Activated CD4-positive, alpha-beta T cell treated with anti-CD3 and anti-CD28 coated beads for 1 hour (primary cell): ENCODE measurements at places on chromosomes 12 and 14.

DNA sequence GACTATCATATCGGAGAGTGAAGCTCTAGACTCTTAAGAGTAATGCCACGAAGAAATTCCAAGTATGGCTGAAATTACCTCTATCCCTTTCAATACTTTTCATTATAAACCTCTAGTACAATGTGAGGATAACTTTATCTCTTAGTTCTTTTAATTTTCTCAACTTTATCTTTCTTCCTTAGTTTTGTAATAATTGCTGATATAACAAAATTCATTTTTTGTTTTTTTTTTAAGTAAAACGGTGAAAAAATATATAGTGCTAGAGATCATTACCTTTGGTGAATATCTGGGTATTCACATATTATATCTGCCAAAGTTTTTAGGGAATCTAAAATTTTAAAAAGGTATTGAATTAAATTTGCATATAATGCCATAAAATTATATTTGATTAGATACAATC lies 19.5 kb upstream of the DNAAF2 start:
- DNase-seq, result no peak

DNA sequence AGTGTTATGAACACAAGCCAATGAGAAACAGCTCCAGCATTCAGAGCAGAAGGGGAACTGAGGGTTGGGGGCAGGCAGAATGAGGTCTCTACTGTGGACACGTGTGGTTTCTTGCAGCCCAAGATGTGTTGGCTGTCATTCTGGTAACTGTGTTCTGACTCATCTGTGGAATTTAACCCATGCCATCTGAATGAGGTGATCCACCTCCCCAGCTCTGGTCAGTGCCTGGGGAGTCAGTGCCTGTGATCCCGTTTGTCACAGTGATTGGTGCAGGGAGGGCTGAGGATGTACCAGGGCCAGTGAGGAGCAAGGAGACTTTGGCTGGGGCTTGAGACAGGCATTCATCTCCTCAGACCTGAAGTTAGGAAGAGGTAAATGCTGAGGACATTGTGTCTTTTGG lies 216.8 kb downstream of the MSRB3 start:
- no peak for DNase-seq

DNA sequence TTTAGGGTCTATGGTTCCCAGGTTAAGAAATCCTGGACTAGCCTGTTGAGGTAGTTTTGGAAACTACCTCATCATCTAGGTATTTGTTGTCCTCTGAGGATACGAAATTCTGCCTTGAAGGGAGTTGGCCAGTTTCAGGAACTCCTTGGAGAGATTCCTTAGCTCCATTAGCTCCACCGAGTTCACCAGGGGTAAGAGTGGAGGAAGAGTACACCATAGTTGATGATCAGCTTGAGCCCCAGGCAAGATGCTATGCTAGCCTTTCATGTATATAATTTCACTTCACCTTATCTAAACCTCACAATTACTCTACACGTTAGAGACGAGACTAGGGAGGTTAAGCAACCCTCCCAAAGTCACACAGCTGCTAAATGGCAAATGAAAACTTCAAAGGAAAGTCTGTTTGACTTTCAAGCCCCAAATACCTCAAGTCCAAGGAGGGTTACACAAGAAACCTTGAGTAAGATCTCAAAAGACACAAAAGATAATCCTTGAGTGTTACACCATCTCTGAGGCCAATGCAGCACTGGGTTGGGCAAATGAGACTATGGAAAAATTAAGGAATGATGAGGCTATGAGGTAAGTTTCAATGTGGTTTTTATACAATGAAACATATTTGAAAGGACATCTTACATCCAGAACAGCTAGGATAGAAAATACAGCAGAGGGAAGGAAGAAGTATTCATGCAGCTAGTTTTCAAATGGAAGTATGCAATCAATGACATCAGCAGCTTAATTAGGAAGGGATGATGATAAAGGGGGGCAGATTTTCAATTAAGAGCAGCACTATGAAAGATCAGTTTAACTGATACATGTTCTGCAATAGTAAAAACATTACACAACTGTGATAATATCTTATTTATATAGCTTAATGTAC lies 97.2 kb upstream of the KRAS start:
- DNase-seq, result no peak

DNA sequence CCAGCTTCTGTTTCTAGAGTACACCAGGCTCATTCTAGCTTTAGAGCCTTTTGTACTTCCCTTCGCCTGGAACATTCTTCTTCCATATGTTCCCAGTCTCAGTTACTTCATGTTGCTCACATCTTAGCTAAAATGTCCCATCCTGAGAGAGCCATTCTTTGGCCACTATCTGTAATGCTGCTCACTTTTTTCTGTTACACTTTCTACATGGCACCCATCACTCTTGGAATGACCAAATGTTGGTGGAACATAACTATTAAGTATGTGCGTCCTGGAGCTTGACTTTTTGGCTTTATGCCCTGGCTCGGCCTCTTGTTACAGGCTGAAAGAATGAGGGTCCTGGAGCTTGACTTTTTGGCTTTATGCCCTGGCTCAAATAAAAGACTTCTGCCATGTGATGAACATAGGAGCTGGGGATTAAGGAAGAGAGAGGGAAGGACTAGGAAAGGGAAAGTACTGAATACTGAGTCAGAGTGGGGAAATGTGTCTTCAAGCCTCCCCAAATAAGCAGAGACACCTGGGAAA lies 442.9 kb upstream of the ATP2B1 start:
- DNase-seq, result no peak

- no peak for DNase-seq
These were observed 24.0 kb upstream of the SLC17A8 start for GRCh38 chr12:100332852-100333251.

GRCh38 chr12:120353556-120354317 lies 15.2 kb downstream of the MSI1 start:
- no peak for DNase-seq

DNA sequence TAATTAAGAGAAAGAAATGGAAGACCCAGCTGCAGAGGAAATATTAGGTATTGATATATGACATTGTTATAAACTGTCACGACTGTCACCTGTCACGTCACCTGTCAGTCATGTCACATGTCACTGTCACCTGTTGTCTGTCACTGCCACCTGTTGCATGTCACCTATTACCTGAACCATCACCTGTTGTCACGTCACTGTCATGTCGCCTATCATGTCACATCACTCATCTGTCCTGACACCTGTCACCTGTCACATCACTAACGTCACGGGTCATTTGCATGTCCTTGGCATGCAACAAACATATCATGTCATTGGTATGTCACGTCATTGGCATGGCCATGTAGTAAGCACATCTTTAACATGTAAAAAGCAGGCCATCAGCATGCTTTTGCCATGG lies 26.6 kb upstream of the TESC start:
- no peak for DNase-seq

DNA sequence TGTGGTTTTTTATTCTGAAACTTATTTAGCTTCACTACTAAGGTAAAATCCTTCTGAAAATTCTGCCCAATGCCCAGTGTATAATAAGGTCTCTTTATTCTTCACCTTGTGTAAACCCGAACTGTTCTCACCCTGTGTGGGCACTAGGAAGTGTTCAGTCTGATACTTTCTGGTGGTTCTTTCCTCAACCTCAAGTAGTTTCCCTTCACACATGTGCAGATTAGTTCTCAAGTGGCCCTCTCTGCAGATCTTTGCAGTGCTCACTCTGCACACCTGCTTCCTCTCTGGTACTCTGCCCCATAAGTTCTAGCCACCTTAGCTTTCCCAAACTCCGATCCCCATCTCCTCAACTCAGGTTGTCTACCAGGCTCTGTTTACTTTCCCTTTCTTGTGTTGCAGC lies 61.6 kb downstream of the RAD51B start:
- DNase-seq, result no peak

- DNase-seq, result no peak
These were observed 19.9 kb upstream of the BDKRB2 start for GRCh38 chr14:96184737-96185136.

- DNase-seq, result no peak
These were observed 48.9 kb upstream of the DLK1 start for GRCh38 chr14:100677554-100678468.

DNA sequence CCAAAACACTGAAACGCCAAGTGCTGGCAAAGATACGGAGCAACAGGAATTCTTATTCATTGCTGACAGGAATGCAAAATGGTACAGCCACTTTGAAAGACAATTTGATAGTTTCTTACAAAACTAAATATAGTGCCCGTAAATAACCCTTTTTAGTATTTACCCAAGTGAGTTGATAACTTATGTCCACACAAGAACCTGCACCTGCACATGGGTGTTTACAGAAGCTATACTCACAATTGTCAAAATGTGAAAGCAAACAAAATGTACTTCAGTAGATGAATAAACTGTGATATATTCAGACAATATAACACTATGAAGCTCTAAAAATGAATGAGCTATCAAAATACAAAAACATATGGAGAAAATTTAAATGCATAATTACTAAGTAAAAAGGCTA lies 86.6 kb downstream of the ATXN7L3B start:
- no peak for DNase-seq

- DNase-seq, result peak; percentile 40
These were observed 535 bp downstream of the BIN2 start for GRCh38 chr12:51323317-51323960.

DNA sequence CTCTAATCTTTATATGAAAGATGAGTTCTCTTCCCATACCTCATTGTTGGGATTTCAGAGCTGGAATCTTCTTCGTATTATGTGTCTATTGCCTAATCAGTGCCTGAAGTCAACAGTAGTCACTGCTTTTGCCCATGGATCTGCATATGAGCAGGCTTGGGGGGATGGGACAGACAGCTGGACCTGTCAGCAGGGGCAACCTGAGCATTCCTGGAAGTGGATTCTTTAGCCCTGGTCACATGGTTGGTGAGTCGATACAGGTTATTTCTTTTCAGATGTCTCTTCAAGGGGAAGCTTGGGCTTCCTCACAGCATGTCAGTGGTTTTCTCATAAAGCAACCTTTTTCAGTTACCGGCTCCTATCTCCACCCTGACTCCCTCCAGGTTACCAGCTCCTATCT lies 97.3 kb upstream of the RBM19 start:
- DNase-seq, result no peak

DNA sequence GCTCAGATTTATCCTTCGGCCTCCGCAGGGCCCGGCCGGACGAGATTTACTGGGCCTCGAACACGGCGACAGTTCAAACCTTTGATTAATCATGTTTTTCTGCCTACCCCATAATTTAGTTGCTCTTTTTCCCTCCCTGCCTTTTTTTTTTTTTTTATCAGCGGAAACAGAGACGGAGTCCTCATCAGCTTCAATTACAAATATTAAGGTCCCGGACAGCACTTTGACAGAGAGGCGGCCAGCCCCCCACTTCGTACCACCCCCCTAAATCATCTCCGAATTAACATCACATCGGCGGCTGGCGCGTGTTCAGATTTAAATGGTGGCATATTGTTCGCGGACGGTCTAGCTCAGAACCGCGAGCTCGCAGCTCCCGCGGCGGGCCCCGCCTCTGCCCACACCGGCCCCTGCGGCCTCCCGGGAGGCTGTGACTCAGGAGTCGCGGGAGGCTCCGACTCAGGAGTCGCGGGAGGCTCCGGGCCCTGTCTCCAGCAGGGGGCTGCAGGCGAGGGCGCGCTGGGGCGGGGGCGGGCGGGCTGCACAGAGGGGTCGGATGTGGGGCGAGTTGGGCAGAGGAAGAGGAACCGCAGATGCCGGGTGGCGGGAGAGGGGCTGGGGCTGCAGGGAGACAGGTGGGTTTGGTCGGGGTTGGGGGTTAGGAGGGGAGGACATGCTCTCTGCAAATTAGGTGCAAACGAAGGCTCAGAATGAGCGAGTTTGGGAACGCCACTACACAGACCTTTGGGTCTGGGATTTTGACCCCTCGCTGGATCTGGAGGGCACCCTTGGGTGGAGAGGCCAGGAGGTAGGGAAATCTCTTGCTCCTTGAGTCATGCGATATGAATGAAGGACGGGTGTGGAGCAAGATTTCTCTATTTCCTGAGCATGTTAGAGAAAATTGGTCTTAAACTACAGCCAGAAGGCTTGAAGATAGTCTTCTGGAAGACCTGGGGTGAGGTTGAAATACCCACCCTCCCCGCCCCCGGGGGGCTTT lies 19.6 kb upstream of the ATP5MC2 start:
- peak; percentile 18 for DNase-seq

GRCh38 chr12:24719293-24719721 lies 229.6 kb downstream of the BCAT1 start:
- no peak for DNase-seq

- no peak for DNase-seq
These were observed 484.8 kb downstream of the EGLN3 start for GRCh38 chr14:33465846-33466700.

DNA sequence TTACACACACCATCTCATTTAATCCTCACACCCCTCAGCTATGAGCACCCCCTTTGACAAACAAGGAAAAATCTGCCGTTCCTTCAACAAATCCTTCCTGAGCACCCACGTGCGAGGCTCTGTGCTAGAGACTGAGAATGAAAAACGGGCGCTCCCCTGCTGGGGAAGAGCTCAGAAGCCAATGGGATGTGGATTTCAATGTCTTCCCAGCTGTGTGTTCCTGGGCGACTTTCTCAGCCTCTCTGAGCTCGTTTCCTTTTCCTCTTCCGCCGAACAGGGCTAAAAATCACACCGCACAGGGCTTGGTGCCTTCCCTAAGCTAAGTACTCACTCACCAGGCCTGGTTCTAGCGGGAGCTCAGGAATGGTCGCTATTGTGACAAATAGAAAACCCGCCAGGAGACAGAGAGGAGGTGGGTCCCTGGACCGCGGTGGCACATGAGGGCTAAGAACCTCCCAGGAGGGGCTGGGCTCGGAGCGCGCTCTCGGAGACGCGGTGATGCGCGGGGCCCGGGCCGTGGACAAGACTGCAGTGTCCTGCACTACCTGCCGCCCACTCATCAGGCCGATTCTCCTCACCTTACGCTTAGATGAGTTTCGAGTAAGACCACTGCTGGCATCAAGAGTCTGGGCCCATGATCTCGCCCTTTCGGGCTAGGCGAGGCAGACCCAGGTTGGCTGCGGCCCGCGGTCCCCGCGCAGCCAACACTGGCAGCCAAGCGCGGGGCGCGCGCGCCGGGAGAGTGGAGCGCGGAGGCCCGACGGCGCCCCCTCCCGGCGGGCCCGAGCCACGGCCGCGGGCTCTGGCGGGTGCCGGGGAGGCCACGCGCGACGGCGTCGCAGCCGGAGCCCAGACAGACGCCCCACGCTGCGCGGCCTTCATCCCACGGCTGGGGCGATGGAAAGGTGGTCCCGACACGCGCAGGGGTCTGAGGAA lies 17.0 kb downstream of the ZDHHC22 start:
- peak; percentile 40 for DNase-seq

DNA sequence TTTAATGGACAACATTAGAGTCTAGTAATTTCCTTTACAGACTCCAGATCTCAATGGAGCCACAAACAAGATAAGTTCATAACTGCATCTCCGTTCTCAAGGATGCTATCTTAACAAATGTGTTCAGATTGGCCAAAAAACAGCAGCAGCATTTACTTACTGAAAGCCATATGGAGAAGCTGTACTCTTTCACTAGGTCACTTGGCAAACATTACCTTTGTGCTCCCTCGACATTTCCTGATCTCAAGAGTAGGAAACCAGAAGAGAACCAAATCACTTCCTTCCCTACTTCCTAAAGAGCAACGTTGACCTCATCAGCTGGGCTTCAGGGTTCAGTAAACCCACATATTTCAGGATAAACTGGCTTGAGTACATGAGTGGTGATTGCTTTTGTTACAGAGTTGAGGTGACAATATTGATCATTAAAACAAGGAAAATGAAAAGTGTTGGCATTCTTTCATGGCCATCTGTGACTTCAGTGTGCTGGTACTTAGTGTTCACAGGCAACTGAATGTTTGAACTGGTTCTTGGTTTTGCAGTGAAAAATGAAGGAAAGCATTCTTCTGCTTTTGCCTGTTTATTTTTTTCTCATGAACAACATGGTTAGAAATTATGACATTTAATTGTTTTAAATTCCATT lies 449.6 kb downstream of the TMEM117 start:
- no peak for DNase-seq
